ENCODE measurements at places on chromosomes 13 and 19. TPM values are rescaled to one million over a fixed set of nuclear protein-coding genes. Genes with fewer than 3 reads are reported as not detected.

GRCh38 chr19:33740811-33741396, 55.8 kb upstream of the KCTD15 start:
- H3K36me3 ChIP-seq, result no peaks in the 10 kb centered on the region
- no peaks in the 10 kb centered on the region for H3K27me3 ChIP-seq
- H3K27ac ChIP-seq, result no peak overlapping the region
- H3K4me1 ChIP-seq, result no peaks in the 10 kb centered on the region
- DNase-seq, result no peak

Gene ZNF844
- total RNA-seq, result 12.6 TPM

Gene CATSPERD
- total RNA-seq, result not detected

DNA sequence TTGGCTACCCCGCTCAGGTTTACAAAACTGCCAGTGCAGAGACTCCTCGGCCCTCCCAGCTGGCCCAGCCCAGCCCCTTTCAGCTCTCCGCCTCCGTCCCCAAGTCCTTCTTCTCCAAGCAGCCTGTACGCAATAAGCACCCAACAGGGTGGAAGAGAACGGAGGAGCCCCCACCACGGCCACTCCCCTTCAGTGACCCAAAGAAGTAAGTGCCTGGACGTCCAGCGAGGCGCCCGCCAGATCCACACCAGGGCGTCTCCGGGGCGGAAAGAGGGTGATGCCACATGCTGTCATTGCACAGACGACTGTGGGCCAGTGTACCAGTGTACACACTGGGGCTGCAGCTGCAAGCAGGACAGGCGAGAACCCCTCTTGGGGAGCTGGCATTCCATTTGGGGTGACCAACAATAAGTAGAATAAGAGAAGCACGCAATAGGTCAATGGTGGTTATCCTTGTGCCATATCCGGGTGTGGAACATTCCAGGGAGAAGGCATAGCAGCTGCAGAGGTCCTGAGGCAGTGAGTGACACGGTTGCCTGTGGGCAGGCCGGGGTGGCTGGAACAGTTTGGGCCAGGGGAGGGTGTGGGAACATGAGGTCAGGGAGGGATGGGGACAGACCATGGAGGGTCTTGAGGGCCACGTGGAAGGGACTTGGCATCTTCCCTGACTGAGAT, 41.3 kb downstream of the DPF1 start:
- no peaks in the 10 kb centered on the region for H3K4me1 ChIP-seq
- DNase-seq, result no peak
- H3K27me3 ChIP-seq, result no peaks in the 10 kb centered on the region
- peaks cover 61% of the 10 kb centered on the region for H3K36me3 ChIP-seq
